Thymus (tissue), 14 donors: ENCODE measurements at places on chromosomes 2 and 18. TPM values are rescaled to one million over a fixed set of nuclear protein-coding genes. Genes with fewer than 3 reads are reported as not detected.

The KCNG3 gene
- total RNA-seq, result 2.3 TPM

The CHRND gene
- 0.57 TPM for total RNA-seq

DNA sequence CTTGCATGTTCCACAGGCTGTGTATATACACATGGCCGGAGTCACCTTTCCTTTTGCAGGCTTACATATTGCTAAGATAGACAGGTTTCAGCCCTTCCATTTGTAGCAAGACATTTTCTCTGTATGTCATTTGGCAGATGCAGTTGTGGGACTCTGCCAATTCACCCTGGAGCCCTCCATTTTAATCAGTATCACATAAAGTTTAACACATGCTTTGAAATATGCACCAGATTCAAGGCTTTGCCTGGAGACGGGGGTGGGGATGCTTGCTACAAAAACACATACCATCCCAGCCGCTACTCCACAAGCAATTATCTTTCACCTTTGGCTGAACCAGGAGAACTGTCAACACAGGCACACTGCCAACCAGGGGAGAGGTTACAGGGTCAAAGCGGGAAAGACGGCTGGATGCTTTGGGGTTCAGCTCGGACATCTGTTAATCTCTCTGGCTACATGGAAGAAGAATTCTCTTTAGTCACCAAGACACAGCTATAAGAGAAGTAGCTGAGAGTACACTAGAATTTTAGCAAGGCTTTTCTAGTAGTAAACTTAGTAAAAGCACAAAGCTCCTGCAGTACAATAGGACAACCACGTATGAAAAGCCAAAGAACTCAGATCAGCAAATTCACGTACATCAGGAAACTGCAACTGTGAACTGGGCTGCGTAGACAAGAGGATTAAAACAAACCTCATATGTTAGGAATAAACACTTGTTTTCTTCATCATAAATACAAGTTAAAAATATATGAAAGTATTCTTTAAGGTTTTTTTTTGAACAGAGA, 130.9 kb downstream of the EXOC6B start:
- DNase-seq, result no peak

GRCh38 chr18:63562284-63562683, 20.1 kb downstream of the SERPINB12 start:
- no peak for DNase-seq

The HOXD13 gene
- not detected for total RNA-seq

DNA sequence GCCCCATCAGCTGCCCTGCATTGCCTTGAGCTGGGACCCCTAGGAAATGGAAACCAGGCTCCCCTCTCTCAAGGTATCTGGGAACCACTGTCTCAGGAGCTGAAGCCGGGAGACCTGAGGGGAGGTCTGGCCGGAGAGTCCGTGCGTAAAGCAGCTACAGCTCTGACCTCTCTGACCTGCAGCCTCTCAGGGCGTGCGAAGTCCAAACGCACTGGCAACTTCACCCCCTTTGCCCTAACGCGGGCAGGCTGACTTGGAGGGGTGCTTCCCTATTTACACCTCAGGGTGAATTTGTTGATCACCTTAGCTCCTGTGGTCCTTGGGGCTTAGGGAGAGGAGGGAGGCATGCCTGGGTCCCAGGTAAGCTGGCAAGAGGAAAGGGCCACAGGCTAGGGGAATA, 17.5 kb downstream of the SIGLEC15 start:
- DNase-seq, result no peak

DNA sequence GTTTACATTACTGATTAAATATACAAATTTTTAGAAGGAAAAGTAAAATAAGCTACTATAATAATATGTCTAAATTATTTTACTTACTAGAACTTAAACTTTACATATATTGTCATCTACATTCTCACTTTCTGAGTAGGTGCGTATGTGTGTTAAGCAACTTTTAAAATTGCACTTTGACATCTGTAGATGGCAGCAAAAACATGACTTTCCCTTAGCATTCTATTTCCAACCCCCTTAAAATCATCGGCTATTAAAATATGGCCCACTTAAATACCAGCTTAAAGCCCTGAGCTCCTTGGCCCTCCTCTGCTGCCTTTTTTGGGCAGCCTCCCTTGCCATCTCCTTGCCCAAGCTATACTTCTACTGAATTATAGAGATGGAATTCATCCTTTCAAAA, 78.0 kb downstream of the UPP2 start:
- DNase-seq, result peak; percentile 16

The CERKL gene
- 0.52 TPM for total RNA-seq

DNA sequence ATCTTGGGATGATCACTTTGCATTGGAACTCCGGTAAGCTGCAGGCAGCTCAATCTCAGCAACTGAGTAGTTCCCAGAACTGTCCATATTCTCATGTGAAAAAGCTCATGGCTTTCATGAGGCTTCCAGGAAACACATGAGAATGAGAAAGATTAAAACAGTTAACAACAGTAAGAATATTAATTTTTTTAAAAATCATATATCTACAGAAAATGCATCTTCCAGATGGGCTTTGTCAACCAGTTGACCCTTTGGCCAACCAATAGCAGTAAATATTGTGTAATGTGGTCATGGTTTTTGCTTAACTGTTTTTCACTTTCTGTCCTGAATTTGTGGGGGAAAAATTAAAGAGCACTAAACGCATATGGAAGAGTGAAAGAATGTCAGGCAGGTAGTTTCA, 131.2 kb upstream of the CCDC195 start:
- no peak for DNase-seq

The LRP2 gene
- total RNA-seq, result 0.05 TPM

DNA sequence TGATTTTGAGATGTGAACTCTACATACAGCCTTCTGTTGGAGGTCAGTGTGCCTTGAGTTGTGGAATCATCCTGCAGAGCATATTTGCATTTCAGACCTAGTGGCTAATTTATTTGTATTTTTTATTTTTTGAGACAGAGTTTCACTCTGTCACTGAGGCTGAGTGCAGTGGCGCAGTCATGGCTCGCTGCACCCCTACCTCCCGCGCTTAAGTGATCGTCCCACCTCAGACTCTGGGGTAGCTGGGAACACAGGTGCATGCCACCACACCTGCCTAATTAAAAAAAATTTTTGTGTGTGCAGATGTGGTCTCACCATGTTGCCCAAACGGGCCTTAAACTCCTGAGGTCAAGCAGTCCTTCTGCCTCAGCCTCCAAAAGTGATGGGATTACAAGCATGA, 104.4 kb downstream of the ASXL3 start:
- no peak for DNase-seq

DNA sequence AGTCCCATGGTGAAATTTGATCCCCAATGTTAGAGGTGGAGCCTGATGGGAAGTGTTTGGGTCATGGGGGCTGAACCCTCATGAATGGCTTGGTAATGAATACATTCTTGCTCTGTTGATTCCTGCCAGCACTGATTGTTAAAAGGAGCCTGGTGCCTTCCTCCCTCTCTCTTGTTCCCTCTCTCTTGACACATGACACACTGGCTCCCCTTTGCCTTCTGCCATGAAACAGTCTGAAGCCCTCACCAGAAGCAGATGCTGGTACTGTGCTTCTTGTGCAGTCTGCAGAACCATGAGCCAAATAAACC, 30.6 kb upstream of the EPC2 start:
- no peak for DNase-seq

GRCh38 chr2:236928380-236929037, 157.2 kb upstream of the COPS8 start:
- no peak for DNase-seq

- no peak for DNase-seq
Observed at GRCh38 chr2:111100765-111101162, 19.9 kb upstream of the BCL2L11 start.

The HOXD10 gene
- total RNA-seq, result not detected

- no peak for DNase-seq
Observed at GRCh38 chr18:36559149-36559857, 261.8 kb downstream of the FHOD3 start.

GRCh38 chr2:70580352-70580751, 26.7 kb upstream of the TGFA start:
- DNase-seq, result no peak

DNA sequence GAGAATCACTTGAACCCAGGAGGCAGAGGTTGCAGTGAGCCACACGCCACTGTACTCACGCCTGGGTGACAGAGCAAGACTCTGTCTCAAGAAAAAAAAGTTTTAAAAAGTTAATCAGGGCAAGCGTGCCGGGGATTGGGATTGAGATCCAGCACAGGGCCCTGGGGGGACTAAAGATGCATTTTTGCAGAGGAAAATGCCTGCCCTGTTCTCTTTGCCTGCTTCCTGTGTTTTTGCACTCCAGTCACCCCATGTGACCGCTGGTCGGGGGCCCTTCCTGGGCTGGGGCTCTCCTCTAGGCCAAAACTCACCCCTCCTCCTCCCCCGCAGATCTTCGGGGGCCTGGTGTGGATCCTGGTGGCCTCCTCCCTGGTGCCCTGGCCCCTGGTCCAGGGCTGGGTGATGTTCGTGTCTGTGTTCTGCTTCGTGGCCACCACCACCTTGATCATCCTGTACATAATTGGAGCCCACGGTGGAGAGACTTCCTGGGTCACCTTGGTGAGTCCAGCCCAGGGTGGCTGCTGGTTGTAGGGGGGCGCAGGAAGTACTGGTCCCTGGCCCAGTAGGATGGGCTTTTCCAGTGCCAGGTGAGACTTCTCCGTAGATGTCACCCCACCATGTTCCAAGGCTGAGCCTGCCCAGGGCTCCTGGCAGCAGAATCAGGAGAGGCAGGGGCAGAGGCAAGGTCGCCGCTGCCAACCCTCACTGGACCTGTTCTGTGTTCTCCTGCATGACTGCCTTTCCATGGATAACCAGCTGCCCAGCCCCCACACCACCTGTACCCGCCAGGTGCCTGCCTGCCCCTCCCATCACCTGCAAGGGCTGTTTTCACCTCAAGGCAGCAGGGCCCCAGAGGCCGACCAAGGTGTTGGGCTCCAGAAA, 22.4 kb downstream of the MAL start:
- DNase-seq, result no peak

GRCh38 chr2:167640096-167640495, 607.3 kb downstream of the STK39 start:
- DNase-seq, result no peak

The FOXI3 gene
- 0.05 TPM for total RNA-seq

DNA sequence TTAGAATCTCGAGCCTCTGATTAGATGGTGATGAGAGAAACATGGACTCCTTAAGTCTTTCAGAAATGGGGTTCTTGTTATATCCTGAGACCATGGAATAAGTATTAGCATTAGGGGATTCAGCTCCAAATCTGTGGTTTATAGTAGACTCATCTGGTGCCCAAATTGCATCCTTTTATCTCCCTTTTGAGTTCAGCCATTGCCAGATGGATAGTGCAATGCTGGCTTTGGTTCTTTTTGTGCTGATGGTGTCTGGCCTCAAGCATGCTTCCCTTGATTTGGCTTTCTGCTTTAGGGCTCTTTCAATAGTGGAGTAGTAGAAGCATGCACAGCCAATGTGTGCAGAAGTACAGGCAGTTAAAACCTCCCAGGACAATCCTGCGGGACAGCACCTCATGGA, 306.4 kb downstream of the TSN start:
- no peak for DNase-seq

DNA sequence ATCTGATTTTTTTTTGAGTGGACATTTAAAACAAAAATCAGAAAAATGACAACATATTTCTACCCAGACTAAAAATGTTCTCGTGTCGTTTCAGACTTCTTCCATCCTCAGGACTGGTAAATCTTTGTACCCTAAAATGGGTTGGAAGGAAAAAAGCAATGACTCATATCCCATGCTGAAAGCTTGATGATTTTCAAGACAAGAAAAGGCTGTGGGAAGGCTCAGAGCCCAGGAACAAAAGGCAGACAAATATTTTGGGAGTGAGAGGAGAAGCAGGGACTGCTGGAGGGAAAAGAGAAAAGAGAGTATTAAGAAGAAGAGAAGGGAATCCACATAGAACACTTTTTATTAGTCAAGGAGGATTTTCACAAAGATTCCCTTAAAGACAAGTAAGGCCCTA, 77.1 kb upstream of the CTAGE1 start:
- DNase-seq, result no peak

The ANTXR1 gene
- total RNA-seq, result 4.4 TPM

The ACAA2 gene
- 44.5 TPM for total RNA-seq

The DSC1 gene
- total RNA-seq, result 0.33 TPM

The AKAIN1 gene
- 0.14 TPM for total RNA-seq

The SERPINB8 gene
- total RNA-seq, result 7.0 TPM

DNA sequence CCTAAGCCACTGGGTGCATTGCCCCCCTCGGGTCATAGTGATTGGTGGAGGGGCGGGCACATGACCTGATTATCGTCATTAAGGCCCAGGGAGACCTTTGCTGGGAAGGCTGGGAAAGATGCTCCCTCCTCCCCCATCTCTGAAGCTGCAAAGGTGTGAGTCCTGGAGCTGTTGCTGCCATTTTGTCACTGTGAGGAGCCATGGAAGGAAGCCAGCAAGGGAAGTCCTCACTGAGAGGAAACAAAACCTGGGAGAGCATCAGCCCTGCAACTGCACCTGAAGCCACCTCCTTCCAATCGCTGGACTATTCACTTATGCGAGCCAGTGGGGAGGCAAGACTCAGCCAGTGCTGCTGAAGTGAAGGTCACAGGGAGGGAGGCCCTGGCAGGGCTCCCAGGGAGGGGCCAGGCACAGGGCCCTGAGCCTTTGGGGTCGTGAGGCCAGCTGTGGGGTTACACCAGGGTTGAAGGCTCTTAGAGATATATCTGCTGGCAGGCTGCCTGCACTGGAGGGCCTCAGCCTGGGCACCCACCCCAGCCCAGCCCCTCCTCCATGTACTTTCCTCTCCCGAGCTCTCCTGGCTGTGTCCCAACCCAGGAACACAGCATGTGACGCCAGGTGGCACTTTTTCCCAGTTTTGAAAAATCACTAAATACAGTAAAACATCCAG, 10.7 kb upstream of the FAHD2A start:
- no peak for DNase-seq

- no peak for DNase-seq
Observed at GRCh38 chr2:108414256-108414876, 34.6 kb upstream of the GCC2 start.

DNA sequence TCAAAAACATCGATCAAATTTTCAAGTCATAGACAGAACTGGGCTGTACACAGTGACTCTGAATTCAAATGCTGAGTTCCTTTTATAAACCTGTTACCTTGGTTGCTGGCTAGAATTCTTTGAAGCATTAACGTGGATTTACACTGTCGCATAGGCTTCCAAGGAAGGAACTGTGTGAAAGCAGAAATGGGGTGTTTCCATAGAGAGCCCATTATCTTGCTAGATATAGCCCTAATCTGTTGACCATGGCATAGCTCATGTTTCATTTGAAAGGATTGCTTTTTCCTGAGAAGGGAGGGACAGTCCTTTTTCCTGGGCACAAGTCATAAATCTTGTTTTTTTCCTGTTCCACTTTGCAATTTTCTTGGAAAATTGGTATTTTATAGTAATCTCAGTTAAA, 73.8 kb upstream of the NEUROD1 start:
- no peak for DNase-seq

The GAREM2 gene
- total RNA-seq, result 0.71 TPM

DNA sequence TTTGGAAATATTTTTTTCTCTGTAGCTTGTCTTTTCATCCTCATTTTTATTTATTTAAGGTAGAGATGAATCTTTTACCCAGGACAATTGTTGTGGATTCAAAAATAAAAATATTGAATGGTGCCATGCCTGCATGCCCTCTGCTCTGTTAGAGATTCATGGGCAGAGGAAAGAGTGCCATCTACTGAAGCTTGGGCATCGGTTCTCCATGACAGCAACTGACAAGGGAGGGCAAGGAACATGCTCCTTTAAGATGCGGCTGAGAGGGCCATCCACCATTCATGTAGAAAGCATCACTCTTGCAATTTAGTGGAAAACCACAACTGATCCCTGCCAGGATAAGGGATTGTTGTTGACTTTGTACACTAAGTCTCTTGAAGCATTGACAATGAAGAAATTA, 79.9 kb downstream of the PARD3B start:
- no peak for DNase-seq

The INHBB gene
- 0.09 TPM for total RNA-seq
